ENCODE measurements at places on chromosomes 7 and 10.

- DNase-seq = no peak
Measured at GRCh38 chr7:116150588-116150987, 59.8 kb upstream of the TES start.

- no peak for DNase-seq
Measured at GRCh38 chr10:16745061-16745460, 72.2 kb downstream of the RSU1 start.

GRCh38 chr10:24901686-24902399 is 50.6 kb downstream of the PRTFDC1 start:
- DNase-seq = peak; percentile 82

DNA sequence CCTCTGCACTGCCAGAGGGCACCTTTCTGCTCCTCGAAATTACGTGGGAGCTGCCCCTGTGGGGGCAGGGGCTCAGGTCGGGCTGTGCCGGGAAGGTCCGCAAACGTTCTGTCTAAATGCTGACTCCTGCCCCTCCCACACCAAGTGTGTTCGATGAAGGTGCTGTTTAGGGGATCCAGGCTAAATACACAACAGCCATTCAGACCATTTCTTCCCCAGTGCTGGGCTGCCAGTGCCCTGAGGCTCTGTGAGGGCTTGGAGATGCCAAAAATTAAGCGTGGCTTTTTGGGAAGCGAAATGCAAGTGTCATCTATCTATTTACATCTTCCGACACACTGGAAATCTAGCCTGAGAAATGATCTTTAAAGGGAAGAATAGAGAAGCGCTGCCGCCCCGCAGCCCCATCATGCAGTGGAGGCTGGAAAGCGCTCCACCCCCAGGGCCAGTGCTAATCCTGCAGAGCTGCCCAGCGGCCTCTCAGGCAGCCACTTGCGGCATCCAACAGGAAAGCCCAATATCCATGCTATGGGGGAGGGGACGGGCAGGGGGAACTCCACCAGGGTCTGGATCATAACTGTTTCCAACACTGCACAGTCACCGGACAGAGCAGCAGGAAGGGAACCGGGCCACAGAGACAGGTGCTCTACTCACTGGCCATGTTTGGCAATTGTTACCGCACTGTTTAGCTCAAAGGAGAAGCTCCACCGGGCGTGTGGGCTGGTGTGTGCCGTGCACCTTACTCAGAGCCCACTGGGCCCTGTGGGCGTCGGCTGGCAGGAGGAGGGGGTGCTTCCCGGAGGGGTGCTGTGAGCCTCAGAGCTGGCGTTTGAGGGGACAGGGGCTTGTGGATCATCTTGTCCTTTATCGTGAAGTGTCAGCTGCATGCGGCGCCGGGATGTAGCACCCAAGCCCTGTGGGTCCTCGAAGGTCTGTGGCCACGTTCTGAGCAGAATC is 205.5 kb downstream of the DNAJB6 start:
- no peak for DNase-seq

GRCh38 chr10:120982507-120982906 is 131.3 kb downstream of the WDR11 start:
- no peak for DNase-seq

DNA sequence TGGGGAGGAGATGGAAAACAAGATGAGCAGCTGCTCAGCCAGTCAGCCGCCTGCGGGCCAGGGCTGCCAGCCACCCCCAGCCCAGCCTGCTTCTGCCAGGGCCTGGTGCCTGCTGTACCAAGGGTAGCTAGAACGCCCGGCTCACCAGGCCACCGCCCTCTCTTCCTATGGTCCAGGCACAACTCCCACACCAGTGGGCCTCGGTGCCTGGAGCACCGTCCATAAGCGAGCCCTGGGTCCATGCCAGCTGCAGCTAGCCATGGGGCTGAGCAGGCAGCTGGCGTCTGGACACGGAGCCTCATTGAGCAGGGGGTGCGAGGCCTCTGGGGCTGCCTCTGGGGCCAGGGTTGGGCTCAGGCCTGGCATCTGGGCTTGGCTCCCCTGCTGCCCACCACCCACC is 8.5 kb upstream of the RABGEF1 start:
- no peak for DNase-seq

GRCh38 chr7:146175716-146176115 is 59.1 kb downstream of the CNTNAP2 start:
- peak; percentile 8 for DNase-seq

GRCh38 chr10:70898687-70899086 is 10.3 kb upstream of the PCBD1 start:
- DNase-seq = no peak

DNA sequence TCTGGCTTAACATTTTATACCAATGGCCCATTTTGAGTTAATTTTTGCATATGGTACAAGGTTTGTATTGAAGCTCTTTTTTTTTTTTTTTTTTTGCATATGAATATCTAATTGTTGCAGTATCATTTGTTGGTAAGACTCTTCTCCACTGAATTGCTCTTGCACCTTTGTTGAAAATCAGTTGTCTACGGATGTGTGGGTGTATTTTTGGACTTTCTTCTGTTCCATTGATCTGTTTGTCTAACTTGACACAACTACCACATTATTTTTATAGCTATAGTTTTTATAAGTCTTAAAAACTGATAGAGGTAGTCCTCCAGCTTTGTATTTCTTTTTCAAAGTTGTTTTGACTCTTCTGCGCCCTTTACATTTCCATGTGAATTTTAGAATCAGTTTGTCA is 53.9 kb downstream of the AHCYL2 start:
- DNase-seq = no peak

GRCh38 chr7:106069471-106070200 is 42.5 kb downstream of the SYPL1 start:
- no peak for DNase-seq

DNA sequence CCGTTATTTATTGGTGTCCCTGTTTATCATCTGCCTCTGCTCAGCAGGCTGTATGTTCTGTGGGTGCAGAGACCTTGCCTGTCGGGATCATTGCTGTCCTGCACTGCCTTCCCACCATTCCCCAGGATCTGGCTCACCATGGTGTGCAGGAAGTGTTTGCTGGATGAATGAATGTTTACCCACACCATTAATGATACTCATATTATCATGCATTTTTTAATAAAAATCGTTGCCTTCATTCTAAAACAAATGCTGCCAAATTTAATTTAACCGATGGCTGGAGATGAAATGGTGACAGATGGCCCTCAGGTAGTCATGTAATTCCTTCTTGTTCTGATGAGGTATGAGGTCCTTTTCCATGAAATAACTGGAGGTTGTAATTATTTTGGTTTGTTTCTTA is 22.5 kb downstream of the PLPP4 start:
- DNase-seq = no peak

DNA sequence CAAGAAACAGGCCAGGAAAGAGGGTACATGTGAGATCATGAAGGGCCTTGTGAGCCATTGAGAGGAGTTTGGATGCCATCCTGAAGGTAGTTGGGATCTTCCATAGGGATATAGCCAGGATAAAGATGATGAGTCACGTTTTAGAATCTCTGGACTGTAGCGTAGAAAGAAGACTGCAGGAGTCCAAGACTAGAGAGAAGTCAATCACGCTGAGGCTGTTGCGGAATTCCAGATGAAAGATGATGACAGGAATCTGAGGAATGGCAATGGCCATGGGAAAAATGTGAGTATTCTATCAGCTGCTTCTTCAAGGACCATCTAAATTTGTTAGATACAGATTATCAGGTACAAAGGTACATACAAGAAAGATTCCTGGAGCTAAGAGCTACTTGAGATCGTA is 711.3 kb downstream of the GRM8 start:
- no peak for DNase-seq

GRCh38 chr7:76008156-76008687 is 13.8 kb upstream of the TMEM120A start:
- no peak for DNase-seq

- DNase-seq = no peak
Measured at GRCh38 chr7:41149576-41149975, 553.3 kb downstream of the INHBA start.

GRCh38 chr10:96529634-96530279 is 16.0 kb upstream of the TLL2 start:
- no peak for DNase-seq

GRCh38 chr7:28086198-28086597 is 94.4 kb downstream of the JAZF1 start:
- DNase-seq = no peak

DNA sequence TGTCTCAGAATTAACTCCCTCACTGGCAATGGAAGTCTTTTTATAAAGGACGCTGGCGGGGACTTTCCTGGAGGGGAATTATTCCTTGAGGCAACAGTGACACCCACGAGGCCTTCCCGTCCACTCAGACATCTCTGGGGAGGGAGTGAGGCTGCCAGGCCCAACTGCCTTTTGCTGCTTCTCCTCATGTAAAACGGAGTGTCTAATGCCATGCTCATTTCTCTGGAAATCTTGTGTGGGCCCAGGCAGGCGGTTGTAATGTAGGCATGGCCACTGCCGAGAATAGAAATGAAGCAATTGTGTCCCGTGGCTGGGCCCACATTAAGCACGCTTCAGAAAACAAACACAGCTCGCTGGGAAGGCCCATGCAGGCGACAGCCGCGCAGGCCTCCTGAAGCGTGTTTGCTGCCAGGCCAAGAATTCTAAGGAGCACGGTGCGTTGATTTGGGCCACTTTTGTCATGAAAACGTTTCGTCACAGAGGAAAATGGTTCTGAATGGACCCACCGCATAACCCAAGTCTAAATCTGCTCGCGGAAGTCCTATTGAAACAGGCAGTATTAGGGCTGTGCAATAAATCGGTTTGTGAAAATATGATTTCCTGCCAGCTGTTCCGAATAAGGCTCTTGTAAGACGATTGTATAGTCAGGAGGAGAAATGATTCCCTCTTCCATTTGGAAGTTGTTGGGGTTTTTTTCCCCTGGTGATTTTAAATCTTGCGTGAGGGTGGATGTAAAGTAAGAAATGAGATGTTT is 104.2 kb upstream of the CHST15 start:
- DNase-seq = no peak

DNA sequence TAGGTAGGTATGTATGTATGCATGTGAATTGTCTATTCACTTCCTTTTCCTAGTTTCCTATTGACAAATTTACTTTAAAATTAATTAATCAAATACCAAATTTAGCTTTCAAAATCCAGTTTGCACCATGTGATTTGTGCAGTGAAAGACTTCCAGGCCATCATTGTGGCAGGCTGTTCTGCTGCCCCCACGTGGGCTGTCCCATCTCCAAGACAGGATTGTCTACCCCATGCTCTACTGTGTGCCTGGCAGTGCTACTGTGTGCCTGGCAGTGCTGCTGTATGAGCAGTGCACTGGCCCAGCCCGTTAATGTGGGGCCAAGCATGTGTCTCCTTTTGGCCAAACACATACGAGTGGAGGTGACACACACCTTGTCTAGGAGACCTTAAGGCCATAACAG is 374.8 kb downstream of the GFRA1 start:
- no peak for DNase-seq

DNA sequence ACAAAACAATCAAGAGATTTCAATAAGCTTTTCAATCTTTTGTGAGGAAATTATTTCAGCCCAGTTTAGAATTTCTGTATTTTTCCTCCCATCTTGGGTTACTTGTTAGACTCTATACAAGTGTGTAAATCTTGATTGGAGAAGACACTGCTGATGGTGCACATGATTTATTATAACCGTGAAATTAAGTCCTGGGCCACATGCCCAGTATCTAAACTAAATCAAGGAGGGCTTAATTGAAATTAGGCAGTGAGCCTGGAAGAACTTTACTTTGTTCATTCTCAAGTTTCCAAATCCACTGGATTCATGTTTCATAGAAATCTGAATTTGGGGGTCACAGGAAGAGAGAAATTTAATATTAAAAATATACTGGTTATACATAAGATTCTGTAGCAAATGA is 44.5 kb downstream of the CSTF2T start:
- no peak for DNase-seq

GRCh38 chr10:110175406-110175805 is 32.0 kb upstream of the MXI1 start:
- DNase-seq = peak; percentile 5

DNA sequence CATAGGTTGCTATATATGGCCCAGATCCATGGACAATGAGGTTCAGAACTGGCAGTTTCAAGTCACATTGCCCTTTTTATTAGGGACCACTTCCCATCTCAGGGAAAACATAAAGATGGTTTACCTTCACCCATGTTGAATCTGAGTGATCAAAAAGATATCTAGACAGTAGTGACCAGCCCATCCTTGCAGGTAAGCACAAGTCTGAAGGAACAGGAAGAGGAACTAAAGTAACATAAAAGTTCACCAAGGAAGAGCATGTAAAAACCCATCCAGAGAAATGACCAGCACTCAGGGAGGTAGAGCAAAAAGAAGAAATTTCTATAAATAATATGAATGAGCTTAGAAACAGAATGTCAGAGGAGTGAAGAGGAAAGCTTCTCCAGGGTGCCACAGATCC is 382.5 kb downstream of the PARD3 start:
- DNase-seq = no peak

DNA sequence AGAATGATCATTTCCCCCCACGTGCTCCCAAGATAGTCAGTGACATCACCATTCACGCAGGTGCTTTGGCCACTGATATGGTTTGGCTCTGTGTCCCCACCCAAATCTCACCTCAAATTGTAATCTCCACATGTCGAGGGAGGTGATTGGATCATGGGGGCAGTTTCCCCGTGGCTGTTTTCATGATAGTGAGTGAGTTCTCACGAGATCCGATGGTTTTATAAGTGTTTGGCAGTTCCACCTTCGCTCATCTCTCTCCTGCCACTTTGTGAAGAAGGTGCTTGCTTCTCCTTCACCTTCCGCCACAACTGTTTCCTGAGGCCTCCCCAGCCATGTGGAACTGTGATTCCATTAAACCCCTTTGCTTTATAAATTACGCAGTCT is 205.4 kb upstream of the SH2B2 start:
- DNase-seq = no peak

DNA sequence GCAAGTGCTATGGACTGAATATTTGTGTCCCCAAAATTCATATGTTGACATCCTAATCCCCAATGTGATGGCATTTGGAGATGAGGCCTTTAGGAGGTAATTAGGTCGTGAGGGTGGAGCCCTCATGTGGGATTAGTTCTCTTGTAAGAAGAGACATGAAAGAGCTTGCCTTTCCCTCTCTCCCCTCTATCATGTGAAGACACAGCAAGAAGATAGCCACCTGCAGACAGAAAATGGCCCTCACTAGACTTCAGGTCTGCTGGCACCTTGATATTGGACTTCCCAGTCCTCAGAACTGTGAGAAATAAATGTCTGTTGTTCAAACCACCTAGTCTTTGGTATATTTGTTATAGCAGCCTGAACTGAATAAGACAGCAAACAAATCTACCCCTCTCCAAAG is 75.1 kb upstream of the TBX20 start:
- DNase-seq = no peak
